ENCODE measurements at places on chromosomes 6 and 20.

DNA sequence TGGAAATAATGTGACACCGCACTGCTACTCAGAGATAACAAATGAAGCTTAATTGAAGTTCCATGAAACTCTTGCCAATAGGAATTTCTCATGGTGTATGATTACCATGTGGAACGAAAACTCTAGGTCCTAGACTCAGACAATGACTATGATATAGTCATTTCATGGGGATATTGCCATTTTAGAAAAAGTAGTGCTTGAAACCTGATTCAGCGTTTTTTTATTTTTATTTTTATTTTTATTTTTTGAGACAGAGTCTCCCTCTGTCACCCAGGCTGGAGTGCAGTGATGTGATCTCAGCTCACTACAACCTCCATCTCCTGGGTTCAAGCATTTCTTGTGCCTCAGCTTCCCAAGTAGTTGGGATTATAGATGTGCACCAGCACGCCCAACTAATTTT, 253.9 kb downstream of the FARS2 start:
- DNase-seq, result no peak

GRCh38 chr6:147950623-147950987, 392.0 kb upstream of the SASH1 start:
- no peak for DNase-seq

DNA sequence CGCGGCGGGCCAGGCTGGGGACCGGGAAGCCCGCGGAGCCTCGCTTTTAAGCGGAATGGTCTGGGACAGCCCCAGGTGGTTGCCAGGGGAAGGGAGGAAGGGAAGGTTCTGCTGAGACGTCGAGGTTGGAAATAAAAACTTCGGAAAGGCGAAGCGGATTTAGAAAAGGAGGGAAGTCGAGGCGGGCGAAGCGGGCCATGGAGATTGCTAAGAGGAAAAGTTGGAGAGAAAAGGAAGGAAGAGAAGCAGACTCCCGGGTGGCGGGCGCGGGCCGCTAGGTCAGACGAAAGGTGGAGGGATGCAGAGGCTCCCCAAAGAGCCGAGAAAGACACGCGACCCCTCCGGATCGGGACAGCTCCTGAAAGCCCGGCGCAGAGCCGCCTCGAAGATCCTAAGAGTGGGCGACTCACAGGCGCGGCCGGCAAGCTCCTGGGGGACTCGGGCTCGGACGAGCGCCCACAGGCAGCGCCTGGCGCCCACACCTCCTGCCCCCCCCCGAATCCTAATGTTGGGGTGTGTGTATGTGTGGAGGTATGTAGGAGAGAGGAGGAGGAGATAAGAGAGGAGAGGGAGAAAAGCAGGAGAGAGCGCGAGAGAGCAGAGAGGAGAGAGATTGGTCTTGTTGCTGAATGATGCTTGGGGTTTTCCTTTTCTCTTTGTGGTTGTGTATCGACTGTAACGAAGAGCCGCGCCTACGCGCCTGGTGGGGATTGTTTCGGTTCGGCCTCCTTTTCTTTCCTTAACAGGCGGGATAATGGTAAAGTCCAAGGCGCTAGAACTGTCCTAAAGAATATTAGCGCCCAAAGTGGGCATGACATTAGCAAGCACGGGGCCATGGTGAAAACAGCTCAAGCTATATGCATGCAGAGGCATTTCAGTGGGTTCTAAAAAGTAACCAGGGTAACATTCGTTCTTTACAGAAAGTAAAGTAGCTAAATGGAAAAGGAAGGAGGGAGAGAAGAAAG, 1.5 kb downstream of the TFAP2B start:
- DNase-seq, result no peak

DNA sequence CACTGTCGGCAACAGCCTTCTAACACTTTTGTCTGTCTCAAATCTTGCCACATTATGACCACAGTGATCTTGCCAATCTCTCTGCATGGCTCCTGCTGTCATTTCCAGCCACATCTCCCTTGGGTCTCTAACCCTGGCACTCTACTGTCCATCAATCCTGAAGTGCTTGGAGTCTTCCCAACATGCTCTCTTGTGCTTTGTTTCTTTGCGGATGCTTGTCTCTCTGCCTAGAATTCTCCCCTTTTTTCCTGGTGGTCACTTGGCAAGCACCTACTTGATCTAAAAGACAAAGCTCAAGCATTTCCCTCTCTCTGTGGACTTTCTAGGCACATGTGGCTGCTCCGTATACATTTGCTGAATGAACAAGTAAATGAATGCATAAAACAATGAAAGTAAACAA, 290.7 kb upstream of the MAP3K7 start:
- DNase-seq, result no peak

GRCh38 chr6:41587131-41587879, 41.1 kb downstream of the FOXP4 start:
- no peak for DNase-seq

DNA sequence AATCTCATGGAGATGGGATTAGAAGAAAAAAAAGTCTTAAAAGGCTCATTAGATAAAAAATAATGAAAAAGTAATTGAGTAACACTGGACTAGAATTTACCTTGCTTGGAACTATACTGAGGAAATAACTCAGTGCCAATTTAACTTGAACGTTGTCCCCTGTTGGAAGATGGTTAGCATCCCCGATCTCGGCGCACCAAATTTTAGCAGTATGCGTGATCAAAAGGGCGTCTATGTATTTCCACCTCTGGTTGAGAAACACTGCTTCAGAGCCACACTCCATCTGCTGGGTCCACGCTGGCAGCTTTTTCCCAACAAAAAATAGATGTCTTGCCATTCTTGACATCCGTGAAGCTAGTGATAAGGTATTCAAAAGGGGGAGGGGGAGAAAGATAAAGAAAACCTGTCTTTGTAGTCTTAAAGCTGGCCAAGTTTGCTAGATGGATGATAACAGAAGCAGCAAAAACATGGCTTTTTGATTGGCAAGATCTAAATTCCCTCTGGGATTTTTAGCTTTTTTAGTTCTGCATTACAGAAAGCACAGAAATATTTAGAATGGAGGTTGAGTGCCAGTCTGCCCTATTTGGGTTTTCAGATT, 6.4 kb downstream of the HINT3 start:
- no peak for DNase-seq

DNA sequence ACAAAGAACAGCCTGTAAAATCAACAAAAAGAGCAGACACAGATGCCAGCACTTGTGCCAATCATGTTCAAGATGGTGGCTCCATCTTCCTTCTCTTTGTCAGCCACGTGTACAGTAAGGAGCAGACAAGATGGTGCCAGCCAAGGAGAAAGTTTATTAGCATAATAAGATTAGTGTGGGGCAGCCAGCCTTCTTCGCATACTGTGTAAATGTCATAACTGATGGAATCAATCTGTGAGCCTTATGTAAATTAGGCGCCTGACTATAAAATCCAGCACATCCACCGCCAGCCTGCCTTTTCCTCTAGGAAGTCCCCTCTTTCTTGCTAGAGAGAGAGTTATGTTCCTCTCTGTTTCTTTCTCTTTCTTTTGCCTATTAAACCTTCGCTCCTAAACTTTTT, 99.7 kb upstream of the RALGAPA2 start:
- DNase-seq, result no peak

DNA sequence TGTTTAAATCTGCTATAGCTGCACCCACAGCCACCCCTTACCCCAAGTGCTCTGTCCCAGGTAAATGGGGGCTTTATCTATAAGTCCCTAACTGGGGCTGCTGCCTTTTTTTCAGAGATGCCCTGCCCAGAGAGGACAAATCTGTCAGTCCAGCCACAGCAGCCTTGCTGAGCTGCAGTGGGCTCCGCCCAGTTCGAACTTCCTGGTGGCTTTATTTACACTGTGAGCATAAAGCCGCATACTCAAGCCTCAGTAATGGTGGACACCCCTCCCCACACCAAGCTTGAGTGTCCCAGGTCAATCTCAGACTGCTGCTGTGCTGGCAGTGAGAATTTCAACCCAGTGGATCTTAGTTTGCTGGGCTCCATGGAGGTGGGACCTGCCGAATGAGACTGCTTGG, 505.2 kb downstream of the CBLN4 start:
- DNase-seq, result no peak

DNA sequence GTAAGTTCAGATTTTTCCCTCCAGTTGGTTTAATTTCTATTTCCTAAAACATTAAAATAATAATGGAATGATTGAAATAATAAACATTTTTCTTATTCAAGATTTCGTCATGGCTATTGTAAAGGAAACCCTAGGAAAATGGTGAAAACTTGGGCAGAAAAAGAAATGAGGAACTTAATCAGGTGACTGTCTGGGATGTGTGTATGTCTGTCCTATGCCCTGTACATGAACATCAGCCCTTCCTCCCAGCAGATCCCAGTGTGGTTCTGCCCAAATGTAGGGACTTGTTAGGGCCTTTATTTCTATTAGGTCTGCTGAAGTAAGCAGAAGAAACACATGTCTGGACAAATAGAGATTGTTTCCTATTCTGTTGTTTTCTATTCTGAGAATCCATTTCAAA, 13.1 kb downstream of the RIOK1 start:
- DNase-seq, result no peak

DNA sequence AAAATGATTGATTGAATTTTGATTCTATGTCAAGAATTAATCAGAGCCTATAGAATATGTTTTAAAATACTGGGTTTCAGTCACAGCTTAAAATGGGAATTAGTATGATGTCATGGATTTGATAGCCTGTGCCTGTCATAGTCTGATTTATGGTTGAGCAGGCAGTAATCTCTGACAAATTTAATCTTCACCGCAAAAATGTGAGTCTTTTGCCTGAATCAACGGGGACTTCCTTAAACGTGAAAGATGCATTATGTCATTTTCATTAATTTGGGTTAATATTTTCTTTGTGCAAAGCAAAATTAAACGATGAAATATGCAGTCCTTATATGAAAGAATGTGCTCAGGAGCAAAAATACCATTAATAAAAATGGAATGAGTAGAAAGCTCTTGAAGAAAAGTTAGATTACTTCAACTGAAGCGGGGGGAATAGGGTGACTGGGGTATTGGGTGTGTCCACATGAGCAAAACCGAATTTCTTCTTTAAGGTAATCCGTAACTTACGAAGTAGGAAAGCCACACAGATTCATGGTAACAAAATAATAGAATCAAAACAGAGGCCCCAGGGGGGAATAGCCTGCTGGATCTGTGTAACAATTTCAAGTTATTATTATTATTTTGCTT, 339.6 kb upstream of the NOX3 start:
- DNase-seq, result no peak

GRCh38 chr6:111865909-111866546, 7.2 kb downstream of the FYN start:
- no peak for DNase-seq

GRCh38 chr6:45566882-45567281, 189.1 kb upstream of the SUPT3H start:
- no peak for DNase-seq

DNA sequence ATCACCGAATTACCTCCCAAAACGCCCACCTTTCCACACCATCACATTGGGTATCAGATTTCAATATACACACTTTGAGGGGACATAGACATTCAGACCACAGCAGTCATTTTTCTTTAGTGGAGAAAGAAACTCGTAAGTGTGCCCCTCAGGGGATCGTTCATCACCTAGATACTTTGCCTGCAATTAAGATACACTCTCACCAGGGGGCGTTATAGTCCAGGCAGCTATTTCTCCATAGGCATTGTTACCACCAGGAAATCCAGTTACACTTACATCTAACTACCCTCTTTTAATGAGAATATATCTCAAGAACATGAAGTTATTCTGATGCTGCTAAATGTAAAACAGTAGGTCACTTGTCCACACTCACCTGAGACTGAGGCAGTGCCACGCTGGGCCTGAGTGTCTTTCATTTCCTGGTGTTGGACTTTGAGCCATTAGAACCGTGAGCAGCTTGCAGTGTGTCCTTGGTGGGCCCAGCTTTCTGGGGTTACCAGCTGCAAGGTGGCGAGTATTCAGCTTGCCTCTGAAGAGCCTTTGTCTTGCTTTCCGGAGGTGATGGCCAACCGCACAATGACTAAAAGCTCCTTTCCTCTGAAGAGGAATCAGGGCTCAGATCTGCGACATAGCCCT, 35.1 kb upstream of the UNC93A start:
- peak; percentile 16 for DNase-seq
